ENCODE measurements at places on chromosomes 2 and 18.

DNA sequence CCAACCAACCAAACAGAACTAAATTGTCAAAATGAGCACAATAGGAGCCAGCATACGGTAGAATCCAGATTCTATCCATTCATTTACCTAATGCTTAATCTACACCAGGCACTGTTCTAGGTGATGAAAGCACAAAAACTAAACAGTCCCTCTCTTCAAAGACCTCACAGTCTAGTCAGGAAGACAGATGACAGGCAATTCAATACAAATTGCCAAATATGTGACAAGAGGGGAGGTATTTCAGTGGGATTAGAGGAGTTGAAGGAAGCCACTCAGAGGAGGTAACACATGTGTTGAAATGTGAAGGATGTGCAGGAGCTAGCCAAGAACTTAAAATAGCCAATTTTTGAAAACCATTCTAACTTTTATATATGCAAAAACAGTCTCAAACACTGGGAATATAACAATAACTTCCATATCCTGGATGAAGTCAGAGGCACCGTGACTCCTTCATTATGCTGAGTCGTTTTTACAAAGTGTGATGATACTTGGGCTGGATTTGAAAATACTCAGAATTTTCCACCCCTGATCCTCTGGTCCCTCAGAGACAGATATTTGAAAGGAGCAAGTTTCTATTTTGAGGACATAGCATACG, 204.9 kb downstream of the PID1 start:
- no peak for DNase-seq

GRCh38 chr2:25215232-25215631, 46.9 kb upstream of the POMC start:
- no peak for DNase-seq

DNA sequence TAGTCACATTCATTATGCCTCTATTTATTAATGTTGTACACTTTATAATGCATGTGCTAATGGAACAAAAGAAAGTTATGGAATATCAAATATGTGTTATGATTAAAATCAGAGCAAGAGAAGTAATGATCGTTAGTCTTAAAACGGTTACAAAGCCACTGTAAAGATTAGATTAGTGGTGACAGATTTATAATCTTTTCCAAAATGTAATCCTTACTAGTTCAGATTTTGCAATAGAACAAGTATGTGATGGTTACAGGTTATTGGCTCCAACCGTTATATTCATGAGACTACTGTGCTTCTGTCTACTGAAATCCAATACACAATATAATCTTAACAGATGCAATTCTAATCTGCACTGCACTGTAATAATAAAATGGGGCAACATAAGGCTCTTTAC, 180.6 kb downstream of the ZNF521 start:
- no peak for DNase-seq

GRCh38 chr2:190111166-190111565, 48.6 kb upstream of the MSTN start:
- no peak for DNase-seq

DNA sequence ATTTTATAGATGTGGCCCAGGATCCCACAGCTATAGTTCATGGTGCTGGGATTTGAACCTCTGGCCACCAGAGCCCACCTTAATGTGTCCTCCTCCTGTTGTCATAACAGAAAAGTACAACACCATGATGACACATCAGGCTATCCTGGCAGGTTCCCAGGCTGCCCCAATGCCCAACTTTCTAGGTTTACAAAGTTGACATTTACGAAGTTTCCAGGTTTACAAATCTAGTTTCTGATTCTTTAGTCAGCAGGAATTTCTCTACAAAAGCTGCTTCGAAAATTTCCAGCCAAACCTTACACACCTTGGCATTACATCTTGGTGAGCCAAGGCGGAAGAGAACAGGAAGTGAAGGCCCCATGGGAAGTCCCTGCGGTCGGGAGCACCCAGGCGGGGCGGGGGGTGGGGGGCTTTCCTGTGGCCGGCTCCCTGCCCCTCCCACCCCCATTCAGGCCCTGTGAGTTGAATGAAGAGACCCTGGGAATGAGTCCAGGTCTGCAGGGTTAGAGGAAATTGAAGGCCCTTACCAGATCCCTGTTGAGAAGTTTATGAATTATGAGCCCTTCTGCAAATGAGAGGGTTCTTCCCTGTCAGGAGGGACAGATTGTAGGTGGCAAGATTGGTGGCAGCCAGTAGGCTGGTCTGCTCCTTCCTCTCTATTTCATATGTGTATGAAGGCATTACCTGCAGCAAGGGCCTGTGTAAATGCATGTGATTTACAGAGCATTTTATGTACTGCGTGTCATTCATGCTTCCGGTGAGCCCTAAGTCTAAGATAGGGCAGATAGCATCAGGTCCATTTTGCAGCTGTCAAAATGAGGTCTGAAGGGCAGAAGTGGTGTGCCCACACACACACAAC, 11.1 kb upstream of the IL1RN start:
- no peak for DNase-seq

DNA sequence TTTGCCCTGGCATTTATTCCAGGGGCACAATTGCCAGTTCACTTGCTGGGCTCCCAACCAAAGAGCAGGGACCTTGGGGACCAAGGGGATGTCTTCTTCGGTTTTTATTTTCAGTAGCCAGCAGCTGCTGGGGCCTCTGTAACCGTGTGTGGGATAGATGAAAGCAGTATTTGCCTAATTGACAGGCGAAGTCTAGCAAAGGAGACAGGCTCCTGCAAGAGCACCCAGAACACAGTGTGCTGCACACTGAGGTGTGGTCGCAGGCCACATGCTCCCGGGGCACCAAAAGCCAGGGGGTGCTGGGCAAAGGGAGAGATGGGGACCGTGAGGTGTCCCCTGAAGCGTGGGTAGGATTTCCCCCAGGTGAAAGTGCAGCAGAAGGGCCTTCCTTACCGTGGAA, 5.3 kb downstream of the SAG start:
- DNase-seq, result no peak

DNA sequence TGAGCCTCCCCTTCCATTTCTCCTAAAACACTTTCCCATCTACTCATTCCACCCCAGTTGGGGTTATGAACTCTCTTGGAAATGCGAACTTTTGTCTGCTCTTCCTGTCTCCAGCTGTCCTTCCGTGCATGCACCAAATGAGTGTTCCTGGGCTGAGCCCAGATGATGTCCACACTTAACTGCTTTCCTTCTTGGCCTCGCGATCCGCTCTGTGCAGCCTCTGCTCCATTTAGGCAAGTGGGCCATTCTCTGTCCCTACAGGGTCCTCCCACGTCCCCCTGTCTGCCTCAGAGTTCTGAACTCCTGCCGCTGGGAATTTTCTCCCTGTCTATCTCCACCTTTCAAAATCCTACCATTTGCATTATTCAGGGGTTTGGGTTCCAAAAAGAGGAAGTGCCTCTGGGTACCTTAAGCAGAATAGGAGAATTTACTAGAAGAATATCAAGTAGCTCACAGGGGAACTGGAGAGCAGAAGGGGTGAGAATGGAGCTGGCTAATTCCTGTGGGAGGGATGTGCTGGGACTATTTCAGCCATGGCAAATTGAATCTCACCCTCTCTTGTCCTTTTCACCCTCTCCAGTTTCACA, 4.7 kb upstream of the NCK2 start:
- DNase-seq, result no peak

DNA sequence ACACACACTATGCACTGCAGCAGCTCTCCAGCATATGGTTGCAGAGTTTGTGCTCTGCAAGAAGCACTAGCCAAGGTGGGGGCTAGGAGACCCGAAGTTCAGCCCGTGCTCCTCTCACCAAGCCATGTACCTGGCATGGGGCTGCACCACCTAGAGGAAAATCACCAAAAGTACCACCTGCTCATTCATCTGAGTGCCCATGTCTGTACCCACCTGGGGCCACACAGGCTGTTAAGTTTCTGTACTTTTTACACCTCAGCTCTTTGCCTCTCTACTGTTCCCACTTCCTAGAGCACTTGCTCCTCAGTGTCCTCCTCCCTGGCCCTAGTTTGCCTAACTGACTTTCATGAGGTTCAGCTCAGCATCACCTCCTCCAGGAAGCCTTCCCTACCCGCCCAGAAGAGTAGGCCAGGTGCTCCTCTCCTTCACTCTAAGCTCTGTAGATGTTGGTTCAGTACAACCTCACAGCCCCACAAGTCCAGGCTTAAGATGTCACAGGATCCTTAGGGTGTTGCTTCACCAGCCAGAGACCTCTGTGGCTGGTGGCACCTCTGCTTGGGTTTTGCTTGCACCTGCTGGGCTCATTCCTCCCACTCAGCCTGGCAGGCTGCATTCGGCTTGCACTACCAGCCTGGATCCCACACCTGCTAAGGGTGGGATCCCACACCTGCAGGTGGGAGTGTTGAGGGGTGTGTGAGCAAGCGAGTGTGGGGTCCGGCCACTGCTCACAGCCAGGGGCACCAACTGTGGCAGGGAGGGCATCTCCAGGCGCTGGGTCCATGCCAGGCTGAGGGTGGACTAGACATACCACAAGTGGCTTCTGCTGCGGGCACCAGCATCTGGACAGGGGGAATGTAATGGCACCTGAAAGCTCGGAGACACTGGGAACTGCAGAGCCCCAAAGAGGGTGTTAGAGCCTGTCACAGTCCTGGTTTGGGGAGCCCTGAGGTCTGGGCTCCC, 10.2 kb upstream of the TFCP2L1 start:
- DNase-seq, result no peak

GRCh38 chr2:142842369-142842768, 35.1 kb upstream of the KYNU start:
- DNase-seq, result no peak

DNA sequence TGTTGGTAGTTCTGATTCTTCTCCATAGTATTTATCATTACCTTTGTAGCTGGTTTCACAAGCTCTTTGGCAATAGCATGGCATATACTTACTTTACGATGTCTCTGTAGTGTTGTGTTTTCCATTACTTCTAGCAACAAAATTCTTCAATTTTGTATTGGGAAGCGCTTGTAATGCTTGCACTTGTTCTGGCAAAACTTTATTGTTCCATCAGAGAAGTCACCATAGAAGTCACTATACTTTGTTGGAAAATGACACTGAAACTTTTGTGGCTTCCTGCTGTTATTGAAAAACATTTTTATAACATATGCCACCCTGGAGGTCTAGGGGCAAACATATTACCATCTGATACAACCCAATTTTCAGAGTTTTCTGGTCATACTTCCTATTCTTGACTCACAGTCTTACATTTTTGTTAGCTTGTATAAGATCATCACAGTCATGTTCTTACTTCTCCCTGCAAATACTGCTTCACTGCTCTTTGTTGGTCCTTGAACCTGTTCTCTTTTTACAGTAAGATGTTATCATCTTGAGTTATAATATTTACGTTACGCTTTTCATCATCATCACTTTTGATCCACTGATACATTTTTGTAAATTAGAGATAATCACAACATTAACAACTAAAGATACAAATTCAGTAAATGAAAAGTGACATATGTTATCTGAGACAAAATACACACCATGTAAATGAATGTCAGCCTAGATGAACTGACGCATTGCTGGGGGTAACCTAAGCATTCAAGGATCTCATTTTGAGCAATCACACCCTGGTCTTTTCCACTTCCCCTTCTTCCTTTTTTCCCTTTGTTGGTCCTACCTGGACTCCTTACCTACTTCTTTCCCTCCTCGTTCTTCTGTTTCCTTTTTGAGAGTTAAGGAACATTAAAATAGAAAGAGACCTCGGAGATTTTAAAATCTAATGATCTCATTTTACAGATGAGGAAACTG, 33.3 kb upstream of the CXCR4 start:
- DNase-seq, result no peak

GRCh38 chr2:105771836-105772235, 27.1 kb downstream of the NCK2 start:
- no peak for DNase-seq

GRCh38 chr2:54473851-54474250, 17.7 kb downstream of the SPTBN1 start:
- DNase-seq, result no peak

- DNase-seq, result no peak
Measured at GRCh38 chr2:12293874-12294273, 422.9 kb upstream of the TRIB2 start.

- DNase-seq, result no peak
Measured at GRCh38 chr2:114797540-114797939, 355.1 kb downstream of the DPP10 start.

DNA sequence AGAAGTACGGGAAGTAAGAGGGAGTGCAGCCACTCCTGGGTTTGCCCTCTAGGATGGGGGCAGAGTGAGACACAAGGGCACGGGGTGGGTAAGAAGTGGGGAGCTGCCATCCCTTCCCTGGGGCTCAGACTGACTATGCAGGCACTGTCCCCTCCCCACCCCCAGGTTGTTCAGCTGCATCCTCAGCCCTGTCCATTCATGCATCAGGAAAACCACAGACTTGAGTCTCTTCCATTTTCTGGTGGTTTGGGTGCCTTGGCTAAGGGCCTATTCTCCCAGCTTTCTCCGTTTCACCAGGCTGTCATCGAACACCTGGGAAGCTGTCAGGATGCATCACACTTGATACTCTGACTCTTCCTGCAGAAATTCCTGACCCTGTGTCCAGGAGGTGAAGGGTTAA, 111.9 kb downstream of the TFCP2L1 start:
- DNase-seq, result no peak

DNA sequence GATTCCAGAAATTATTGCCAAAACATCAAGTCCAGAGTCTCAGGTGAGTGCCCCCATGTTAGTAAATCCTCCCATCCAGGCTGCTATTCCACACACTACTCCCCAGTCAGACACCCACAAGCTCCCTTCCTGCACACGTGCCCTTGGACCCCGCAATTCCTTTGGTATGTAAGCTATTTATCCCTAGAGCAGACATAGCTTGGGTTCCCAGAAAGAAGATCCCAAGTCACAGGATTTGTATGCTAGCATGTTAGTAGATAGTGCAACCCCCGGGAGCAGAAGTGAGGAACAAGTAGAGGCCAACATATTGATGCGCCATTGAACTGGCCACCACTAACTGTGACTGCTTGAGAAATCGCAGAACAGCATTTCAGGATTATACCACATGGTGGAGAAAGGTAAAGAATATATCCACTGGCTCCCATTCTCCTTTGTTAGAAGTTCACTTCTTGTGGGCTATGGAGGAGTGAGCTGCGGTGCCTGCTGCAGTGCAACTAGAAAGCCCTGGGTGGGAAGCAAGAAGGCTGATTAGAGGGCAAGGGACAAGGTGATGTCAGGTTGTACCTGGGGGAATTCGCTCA, 137.5 kb upstream of the CHAC2 start:
- no peak for DNase-seq

GRCh38 chr2:239467956-239468490, 67.2 kb upstream of the HDAC4 start:
- no peak for DNase-seq

DNA sequence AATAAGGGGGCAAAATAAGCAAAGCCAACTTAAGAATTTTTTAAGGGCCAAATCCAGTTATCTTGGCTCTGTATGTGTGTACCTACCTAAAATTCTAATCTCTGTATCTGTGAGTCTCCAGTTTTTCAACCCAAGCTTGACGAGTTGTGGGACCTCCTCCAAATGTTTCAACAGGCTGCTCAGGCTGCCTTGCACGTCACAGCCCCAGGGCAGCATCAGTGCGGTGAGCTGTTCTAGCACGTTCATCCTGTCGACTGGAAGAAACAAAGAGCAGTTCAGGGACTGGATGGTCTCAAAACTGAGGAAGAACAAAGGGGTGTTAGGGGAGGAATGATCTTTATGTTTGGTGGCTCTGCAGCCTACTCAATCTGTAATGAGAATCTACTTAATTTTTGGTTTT, 29.4 kb downstream of the NLRC4 start:
- no peak for DNase-seq

GRCh38 chr2:43311276-43311675, 84.9 kb upstream of the ZFP36L2 start:
- DNase-seq, result no peak

Measured in stimulated activated CD8-positive, alpha-beta memory T cell treated with anti-CD3 and anti-CD28 coated beads, Interleukin-12 subunit alpha, Interleukin-12 subunit beta, amount 100 ng/mL, for 4 hours (primary cell).